ENCODE measurements at places on chromosomes 1 and 21. TPM values are rescaled to one million over a fixed set of nuclear protein-coding genes. Genes with fewer than 3 reads are reported as not detected.

TCEA3 gene
- not detected for total RNA-seq

DNA sequence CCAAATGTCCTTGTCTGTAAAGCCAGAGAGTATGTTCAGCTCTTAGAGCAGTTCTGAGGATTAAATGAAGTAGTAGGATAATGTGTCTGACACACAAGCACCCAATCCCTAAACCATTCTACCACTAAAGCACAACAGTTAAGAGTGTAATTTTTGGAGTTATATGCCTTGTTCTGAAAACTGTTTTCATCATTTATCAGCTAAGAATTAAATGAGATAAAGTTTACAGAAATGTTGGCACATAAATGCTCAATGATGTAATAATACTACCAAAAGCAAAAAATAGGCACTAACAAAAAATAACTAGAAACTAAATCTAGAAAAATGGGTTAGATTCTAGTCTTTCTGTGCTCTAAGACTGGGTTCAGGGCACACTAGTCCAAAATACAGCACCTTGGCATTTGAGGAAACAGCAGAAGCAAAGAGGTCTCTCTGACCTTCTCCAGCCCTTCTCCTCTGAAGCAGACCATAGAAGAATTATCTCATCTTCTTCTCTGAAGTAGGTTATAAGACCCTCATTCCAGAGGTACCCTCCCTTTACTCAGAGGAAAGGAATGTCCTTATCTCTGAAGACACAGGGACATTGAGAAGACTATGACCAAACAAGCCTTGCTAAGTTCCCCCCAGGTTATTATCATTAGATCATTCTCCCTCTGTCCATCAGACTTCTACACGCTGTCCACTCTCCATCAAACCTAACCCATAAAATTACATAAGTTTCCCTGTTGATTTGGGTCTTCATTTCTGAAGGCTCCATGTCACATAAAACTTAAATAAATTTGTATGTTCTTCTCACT lies 20.6 kb downstream of the ABL2 start:
- DNase-seq, result no peak

- DNase-seq, result no peak
Measured at GRCh38 chr1:48214820-48215219, 7.7 kb upstream of the SLC5A9 start.

DNA sequence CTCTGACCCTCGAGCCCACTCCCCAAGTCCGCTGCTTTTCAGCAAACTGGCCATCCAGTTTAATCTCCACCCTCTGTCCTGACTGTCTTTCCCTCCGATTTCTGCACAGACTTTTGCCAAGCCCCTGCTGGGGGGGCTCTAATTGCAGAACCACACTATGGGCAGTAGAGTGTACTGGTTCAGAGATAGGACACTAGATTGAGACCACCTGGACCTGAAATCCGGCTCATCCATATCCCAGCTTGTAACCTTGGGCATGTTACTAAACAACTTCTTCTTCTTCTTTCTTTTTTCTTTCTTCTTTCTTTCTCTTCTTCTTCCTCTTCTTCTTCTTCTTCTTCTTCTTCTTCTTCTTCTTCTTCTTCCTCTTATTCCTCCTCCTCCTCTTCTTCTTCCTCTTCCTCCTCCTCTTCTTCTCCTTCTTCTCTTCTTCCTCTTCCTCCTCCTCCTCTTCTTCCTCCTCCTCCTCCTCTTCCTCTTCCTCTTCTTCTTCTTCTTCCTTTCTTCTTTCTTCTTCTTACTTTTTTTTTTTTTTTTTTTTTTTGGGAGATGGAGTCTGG lies 7.7 kb downstream of the LRRC71 start:
- DNase-seq, result no peak

GRCh38 chr1:115078708-115079107 lies 10.6 kb downstream of the TSPAN2 start:
- no peak for DNase-seq

DNA sequence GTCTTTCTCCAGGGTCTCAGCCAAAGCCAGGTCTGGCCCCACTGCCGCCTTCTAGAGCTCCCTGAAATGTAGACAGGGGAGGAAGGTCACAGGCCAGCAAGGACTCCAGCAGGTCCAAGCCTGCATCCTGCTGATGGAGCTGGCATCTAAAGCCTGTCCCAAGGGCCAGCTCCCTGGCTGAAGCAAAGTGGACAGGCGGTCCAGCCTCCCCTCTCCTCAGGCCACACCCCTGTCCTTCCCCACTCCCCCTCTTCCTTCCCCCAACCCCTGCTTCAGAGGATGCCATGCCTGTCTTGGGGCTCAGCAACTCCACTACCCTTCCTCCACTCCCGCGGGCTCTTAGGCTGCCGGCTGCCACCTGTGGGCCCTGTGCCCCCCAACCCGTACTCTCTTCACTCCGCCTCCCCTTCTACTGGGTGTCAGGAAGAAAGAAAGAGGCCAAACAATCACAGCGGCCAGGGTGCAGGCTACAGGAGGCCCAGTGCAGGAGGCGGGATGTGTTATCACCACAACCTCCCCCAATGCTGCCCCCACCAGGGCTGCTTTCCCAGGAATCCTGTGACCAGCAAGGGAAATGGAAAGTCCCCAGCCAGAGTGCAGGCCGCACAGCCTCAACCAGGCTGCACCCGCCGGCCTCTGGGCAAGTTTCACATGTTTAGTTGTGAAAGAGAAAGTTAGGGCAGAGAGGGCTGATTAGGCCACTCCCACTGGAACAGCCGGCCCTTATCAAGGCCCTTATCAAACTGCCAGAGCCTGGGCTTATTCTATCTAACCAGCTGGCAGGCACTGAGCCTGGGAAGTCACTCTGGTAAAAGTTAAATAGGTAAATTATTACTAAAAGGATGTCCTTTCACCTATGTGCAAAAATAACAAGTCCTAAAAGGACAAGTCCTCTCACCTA lies 34.1 kb downstream of the ACOT7 start:
- peak; percentile 71 for DNase-seq

GRCh38 chr1:228748431-228748830 lies 13.2 kb downstream of the RHOU start:
- DNase-seq, result no peak

DNA sequence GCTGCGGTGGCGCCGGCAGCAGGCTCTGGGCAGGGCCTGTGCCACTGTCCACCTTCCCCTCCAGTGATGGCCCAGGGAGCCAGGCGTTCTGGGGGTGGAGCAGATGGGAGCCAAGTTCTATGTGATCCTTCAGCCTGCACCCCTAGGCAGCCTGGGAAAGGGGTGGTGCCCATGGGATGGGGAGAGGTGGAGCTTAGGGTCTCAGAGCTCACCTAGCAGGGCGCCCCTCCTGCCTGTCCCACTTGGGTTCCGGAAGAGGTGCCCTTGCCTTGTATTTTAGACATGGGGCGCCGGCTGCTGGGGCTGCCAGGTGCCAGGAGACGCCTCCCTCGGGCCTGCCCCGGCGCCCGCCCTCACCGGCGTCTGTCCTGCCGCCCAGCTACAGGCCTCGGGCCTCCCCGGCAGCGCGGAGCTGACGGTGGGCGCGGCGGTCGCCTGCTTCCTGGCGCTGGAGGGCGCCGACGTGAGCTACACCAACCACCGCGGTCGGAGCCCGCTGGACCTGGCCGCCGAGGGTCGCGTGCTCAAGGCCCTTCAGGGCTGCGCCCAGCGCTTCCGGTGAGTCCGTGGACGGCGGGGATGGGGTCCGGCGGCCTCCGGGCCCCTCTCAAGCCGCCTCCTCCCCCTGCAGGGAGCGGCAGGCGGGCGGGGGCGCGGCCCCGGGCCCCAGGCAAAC lies 3.1 kb upstream of the MMP23B start:
- DNase-seq, result no peak
